ENCODE measurements at places on chromosomes 7 and 10.

- DNase-seq, result no peak
Observed at GRCh38 chr10:83954193-83954799, 185.0 kb upstream of the GHITM start.

DNA sequence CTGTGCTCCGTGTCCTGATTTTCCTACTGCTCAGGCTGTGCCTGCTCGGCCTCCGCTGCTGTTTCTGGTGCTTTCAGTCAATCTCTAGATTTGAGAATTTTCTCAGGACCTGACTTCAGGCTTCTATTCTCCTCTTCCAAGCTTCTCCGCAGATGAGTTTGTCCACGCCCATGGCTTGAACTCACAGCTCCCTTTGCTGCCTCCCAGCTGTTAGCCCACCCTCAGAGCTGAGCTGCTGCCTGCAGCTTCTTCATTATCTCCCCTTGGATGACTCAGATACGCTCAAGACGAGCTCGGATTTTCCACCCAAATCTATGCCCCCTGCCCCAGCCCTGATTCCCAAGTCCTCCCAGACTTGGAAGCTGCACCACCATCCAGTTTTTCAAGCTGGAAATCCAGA lies 104.7 kb downstream of the FGFR2 start:
- no peak for DNase-seq

DNA sequence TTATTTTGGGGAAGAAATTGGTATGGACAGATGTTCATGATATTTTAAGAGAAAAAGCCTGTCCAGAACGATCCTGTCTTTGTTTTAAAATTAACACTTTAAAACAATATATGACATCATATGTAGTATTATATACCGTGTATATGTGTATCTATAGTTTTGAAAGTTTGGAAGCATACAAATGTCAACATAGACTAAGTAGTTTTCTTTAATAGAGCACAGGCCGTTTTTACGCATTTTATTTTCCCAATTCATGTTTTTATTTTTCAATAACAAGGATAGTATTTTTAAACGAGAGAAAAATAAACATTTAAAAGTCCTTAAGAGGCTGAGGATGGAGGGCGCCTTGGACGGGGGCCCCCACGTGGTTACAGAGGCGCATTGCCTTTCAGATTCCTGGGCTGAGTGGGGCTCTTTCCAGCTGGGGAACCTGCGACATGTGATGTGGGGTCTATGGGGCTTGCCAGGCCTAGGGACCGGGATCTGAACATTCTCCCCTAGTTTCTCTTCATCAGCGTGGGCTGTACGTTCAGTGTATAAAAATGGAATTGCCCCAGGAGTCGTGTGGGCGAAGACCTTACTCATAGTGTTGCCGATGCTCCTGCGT lies 127.8 kb upstream of the ZNF746 start:
- peak; percentile 49 for DNase-seq

GRCh38 chr7:33400214-33400538 lies 270.8 kb downstream of the BBS9 start:
- DNase-seq, result no peak

GRCh38 chr7:142873281-142873784 lies 12.2 kb downstream of the TRPV6 start:
- no peak for DNase-seq

GRCh38 chr10:11697718-11698527 lies 44.3 kb upstream of the ECHDC3 start:
- peak; percentile 17 for DNase-seq

DNA sequence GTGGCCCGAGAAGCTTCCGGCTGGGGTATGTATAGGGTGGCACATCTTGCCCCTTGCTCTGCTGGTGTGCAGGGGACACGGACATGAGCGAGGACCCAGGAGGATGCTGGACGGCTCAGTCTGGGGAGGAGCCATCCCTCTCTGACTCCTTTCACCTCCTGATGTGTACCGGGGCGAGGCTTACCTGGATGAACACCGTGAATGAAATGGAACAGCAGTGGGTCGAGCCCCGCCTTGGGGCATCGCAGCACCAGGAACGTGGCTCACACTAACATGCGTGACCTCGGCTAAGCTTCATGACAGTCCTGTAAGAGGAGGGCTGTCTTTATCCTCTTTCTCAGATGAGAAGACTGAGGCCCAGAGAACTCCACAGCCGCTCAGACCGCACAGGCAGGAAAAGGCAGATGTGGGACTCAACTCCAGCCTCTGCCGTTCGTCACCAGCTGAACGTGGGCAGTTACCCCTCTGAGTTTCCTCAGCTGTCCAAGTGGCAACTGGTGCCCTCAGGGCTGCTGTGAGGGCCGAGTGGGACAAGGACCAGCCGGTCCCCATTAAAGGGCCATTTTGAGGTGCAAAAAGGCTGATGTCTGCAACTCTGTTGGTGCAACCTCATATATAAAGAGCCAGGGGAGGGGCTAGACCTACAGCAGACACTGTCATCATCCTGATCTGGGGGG lies 54.5 kb downstream of the INSIG1 start:
- DNase-seq, result no peak

DNA sequence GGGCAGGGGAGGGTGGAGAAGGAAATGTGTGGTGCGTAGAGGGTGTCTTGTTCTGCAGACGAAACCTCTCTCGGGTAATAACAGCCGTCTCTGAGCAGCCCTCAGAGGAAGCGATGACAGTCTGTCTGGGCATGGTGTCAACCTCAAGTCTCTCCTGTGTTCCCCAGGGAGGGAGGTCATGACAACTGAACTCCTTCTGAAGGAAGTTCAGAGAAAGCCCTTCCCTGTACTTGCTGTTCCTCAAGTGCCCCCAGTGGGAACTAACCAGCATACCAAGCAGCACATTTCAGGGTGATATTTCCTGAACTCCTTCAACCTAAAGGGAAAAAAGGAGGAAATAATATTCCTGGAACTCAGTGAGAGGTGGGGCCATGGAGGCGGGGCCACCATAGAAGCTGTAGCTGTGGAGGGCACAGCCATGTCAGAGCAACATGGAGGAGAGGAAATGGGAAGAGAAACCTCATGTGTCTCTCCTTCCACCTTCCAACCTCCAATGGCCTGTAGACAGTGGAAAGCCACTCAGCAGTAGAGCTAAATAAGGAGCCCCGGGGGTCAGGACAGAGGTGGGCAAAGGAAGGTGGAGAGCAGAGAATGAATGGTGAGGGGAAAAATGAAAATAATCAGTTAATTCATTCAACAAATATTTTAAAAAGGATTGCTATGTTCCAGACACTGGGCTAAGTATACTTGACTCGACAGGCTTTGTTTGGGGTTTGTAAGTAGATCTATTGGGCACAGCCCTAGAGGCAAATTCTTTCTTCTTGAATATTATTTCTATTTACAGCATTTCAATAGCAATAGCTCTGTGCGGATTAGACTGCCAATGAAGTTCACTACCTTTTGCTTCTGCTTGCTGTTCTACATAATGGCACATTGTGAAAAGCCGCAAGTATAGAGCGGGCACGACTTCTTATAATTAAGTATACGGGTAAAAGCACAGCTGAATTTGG lies 61.0 kb upstream of the AOAH start:
- peak; percentile 88 for DNase-seq

DNA sequence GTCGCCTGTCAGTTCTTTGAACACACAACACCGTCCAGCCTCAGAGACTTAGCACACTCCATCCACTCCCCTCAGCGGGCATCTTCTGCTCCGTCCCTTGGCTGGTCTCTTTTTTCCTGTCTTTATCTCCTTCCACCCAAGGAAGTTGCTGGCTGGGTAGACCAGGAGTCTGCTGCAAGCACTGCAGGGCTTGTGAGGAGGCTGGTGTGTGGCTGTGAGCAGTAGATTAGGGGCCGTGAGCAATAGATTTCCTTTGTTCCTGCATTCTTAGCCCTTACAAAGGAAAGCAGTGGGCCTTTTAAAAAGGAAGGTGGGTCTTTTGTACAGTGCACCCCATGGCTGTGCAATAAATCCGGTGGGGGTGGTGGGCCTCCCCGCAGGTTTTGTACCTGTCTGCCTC lies 100.3 kb upstream of the BTBD16 start:
- no peak for DNase-seq

DNA sequence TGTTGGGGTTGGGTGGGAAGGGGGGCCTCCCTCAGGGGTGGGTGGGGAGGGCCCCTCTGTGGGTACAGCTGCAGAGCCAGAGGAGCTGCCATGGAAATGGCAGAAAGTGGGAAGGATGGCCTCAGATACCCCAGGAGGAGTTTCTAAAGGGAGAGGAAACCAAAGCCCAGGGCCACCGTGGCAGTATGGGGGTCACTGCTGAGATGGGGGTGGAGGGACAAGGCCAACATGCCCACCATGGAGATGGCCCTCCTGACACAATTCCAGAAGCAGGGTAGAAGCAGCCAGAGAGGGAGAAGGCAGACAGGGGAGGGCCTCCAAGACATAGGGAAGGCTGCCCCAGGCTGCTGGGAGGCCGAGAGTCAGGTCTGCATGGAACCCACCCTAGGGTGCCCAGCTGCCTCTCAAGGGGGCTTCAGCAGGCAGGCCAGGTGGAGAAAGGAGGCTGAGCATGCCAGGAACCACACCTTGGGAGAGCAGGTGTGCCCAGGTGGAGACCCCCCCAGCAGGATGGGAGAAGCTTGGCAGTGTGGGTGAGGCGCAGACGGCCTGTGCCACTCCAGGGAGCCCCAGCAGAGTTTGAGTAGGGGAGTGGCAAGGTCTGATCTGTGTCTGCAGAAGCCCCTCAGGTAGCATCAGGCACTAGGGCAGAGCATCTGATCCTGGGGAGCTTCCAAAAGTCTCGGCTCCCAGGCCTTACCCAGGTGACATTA lies 146.8 kb downstream of the ARHGAP22 start:
- no peak for DNase-seq

- no peak for DNase-seq
Observed at GRCh38 chr7:151712810-151713125, 164.1 kb downstream of the PRKAG2 start.

GRCh38 chr10:133123050-133123745 lies 35.5 kb downstream of the ADGRA1 start:
- DNase-seq, result no peak
